Naive thymus-derived CD4-positive, alpha-beta T cell (primary cell): ENCODE measurements at places on chromosomes 11 and 22. TPM values are rescaled to one million over a fixed set of nuclear protein-coding genes. Genes with fewer than 3 reads are reported as not detected.

GRCh38 chr11:60338053-60338452 lies 11.0 kb downstream of the MS4A6E start:
- no peak for DNase-seq

Gene KCNK7
- total RNA-seq = 6.5 TPM

DNA sequence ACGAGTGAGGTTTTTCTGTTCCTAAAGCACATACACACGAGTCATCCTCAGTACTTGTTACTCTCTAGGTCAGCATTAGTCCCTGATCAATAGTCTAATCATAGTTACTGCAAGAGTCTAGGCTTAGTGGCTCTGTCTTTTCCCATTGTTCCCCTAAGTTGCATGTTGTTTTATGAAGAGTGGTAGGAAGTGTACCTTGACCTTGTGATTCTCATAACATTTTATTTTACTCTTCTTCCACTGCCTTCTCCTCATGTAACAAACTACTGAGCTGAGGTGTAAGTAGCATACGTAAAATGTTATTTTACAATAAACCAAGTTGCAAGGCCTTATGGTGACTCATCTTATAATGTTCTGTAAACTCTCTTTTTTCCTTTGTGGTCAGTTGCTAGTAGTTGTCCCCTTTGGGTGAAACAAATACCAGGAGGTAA lies 15.0 kb downstream of the METTL15 start:
- no peak for DNase-seq

DNA sequence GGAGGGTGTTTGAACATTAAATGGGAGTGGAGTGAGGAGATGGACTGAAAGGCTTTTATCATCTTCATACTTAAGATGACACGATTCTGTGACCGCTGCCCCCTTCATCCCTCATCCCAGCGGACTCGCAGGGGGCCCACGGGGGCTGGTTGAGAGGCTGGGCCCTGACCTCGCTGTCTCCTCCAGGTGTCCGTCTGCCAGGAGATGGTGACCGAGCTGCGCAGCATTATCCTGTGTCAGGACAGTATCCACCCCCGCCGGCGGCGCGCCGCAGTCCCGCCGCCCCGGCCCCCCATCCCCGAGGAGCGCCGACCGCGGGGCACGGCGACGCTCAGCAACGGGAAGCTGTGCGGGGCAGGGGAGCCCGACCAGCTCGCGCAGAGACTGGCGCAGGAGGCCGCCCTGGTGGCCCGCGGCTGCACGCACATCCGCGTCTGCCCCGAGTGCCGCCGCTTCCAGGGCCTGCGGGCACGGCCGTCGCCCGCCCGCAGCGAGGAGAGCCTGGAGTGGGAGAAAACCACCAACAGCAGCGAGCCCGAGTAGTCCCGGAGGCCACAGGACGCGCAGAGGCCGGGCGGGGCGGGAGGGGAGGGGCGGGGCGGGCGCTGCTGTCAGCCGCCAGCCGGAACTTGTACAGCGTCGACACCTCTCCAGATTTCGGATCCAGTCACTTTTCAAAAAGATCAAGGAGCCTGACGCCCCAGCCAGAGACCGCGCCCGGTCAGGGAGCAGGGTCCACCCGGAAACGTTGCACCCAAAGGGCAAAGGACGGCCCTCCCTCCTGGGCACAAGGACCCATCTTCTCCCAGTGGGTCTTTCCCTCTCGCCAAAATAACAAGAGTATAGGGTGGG lies 38.0 kb upstream of the TBCEL start:
- peak; percentile 19 for DNase-seq

- DNase-seq = peak; percentile 37
Measured at GRCh38 chr11:66068923-66069714, 953 bp upstream of the PACS1 start.

- no peak for DNase-seq
Measured at GRCh38 chr11:69881467-69882269, 62.5 kb upstream of the FGF3 start.

DNA sequence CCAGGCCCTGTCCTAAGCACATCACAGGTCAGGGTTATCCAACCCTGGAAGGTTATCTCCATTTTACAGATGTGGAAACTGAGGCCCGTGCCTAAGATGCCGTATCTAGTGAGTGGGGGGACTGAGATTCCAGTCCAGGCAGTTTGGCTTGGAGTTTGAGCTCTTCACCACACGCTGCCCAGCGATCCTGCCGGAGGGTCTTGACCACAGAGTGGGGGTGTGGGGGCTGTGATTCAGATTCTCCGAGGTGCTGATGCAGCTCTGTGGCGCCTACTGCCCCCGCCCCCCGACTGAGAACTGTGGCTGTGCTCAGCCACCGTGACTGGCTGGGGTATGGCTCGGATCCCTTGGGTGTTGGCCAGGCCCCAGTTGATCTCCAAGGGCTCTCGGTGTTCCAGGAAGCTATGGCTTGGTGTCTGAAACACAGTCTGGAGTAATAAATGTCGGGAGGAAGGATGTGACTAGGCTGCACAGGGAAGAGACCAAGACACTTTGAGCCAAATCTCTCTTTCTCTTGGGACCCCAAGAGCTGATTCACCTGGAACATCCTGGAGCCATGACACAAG lies 60.6 kb upstream of the RASD2 start:
- no peak for DNase-seq

Gene ACR
- total RNA-seq = not detected in 2 replicates

- DNase-seq = no peak
Measured at GRCh38 chr11:112859787-112860186, 101.4 kb upstream of the NCAM1 start.

Gene BAIAP2L2
- total RNA-seq = 0.91 TPM

Gene SLC22A9
- total RNA-seq = not detected

DNA sequence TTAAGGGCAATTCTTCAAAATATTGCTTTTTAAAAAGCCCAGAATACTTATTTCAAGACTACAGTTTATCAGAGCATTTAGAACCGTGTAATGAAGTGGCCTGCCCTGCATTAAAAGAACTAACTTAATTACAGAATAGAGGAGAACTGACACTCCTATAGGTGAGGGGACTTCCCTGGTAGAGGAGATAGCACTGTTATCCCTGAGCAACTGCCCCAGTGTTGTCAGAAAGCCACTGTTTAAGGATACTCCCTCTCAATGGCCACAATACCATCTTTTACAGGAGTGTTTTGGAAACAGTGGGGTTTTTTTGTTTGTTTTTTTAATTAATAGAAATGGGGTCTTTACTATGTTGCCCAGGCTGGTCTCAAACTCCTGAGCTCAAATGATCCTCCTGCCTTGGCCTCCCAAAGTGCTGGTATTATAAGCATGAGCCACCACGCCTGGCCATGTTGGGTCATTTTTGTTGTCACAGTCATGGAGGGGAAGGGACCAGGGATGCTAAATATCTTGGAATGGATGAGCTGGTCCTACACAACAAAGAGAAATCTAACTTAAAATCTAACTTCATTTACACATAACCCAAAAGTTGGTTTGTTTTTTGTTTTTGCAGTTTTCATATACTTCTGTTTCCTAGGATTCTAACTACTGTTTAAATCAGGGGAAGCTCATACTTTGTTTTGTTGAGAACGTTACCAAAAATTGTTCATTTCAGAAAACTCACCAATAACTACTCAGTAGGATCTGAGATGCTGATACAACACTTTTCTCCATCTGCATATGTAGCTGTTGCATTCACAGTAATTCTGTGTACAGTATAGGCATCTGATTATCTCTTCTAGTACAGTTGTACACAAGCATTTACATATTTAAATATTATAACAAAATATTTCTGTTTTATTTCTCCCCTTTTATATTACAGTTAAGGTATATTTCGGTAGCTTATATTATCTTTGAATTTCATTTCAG lies 8.1 kb downstream of the RPL27A start:
- DNase-seq = no peak
